ENCODE measurements at places on chromosomes 2 and 18. TPM values are rescaled to one million over a fixed set of nuclear protein-coding genes. Genes with fewer than 3 reads are reported as not detected.

DNA sequence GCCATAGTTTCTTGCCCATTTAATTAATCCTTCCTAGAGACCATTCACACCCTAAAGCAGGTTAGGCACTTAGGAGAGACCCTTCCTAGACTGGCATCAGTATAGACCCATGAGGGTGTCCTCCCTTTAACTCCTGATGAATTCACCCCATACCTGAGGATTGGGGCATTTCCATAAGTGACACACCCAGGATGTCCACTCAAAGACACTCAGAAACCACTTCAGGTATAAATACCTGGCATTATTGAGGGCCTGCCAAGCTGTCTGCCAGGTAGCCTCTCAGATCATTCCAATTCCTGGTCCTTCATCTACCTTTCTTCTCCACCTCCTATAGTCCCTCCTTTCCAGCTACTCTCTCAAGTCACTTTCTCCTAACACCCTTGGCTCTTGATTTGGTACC lies 57.5 kb upstream of the SLC14A2 start:
- no peak for DNase-seq

GRCh38 chr18:26462355-26462754 lies 86.0 kb downstream of the KCTD1 start:
- no peak for DNase-seq

GRCh38 chr2:140641163-140641562 lies 1489.7 kb downstream of the LRP1B start:
- no peak for DNase-seq

- no peak for DNase-seq
Measured at GRCh38 chr2:229249536-229249935, 21.6 kb downstream of the PID1 start.

GRCh38 chr2:241555711-241556110 lies 2.8 kb upstream of the BOK start:
- DNase-seq, result no peak

Gene PRSS56
- not detected for polyA plus RNA-seq

DNA sequence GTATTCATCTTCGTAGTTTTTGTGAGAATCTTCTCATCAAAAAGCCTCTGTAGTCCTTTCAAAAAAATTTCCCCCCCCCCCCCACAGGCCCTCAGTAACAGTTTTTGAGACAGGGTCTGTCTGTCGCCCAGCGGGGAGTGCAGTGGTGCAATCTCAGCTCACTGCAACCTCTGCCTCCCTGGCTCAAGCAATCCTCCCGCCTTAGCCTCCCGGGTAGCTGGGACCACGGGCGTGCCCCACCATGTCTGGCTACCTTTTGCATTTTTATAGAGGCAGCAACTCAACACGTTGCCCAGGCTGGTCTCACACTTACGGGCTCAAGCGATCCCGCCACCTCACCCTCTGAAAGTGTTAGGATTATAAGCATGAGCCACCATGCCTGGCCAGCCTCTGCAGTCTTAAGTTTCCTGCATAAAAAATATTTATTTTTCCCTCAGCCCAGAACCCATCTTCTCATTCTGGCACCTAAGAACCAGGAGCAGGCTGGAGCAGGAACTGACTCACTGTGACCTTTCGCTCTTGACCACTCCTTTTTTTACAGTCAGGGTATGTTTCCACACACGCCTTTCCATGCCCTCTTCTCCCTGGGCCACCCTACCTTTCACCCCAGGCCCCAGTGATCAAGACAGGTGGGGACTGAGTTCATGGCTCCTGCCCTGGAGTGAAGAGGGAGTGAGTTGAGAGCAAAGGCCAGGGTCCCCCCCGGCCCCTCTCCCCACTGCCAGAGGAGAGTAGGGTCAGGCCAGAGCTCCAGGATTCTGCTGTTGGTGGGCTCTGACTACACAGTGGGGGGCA lies 32.5 kb upstream of the NT5DC4 start:
- no peak for DNase-seq

GRCh38 chr2:152062125-152063091 lies 36.4 kb downstream of the CACNB4 start:
- DNase-seq, result no peak

Gene STK36
- polyA plus RNA-seq, result 115 TPM

Gene TXNDC2
- not detected for polyA plus RNA-seq

DNA sequence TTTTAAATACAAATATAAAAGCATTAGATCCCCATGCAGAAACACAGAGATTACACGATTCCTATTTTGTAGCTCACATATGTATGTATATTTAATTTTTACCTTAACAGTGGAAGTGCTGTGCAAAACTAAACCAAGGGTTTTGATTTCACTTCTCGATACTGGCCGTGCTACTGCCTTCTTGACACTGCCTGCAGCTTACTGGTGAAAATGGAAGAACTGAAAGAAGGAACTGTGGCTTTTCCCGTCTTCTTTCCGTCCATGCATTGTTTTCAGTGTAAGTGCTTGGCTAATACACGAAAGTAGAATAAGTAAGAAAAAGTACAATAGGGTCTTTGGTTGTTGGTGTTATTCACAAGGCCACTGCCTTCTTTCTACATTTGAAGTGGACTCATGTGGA lies 129.5 kb downstream of the NDUFA10 start:
- DNase-seq, result no peak

GRCh38 chr2:132623096-132623839 lies 46.7 kb downstream of the LYPD1 start:
- no peak for DNase-seq

Gene PRKCE
- polyA plus RNA-seq, result 8.7 TPM

DNA sequence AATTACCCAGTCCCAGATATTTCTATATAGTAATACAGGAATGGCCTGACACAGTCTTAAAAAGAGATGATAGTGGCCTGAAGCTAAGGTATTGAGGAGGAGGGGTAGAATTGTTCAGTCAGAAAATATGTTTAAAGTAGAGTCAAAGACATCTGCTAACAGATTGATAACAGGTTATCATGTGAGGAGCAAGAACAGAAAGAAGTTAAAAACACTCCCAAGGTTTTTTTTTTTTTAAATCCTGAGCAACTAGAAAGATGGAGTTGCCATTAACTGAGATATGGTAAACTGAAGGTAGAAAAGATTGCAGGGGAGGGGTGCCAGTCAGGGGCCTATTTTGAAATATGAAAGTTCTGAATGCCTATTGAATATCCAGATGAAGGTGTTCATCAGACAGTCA lies 43.1 kb downstream of the SP3 start:
- DNase-seq, result no peak

- DNase-seq, result no peak
Measured at GRCh38 chr2:101305492-101306078, 2.9 kb downstream of the RNF149 start.

DNA sequence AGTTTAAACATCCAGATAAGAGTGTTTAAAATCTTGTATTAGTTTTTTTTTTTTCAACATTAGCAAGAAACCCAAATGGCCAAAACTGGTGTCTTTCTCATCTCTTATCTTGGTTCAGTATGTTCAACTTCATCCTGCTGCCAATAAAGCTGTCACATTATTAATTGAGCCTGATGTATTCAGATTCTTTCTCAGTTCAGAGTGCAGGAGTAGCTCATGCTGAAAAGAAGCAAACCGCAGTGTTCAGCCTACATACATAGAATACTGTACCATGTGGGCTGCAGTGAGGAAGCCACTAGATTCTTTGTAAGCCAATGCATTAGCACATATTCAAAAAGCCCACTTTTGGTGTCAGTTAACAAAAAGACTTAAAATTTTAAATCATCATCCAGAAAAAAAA lies 76.2 kb downstream of the C18orf54 start:
- DNase-seq, result no peak

DNA sequence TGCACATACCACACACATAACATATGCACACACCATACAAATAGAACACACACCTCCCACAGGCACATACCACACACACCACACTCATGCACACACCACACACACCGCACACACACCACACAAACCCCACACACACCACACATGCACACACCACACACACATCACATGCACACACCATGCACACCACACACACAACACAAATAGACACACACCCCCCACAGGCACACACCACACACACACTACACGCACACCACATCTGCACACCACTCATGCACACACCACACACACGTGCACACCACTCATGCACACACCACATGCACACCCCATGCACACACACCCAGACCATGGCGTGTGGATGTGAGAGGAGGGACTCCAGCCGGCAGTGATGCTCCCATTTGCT lies 161.7 kb upstream of the TPO start:
- DNase-seq, result no peak

GRCh38 chr2:77737236-77737635 lies 215.1 kb upstream of the LRRTM4 start:
- no peak for DNase-seq

Gene SUMO1
- polyA plus RNA-seq, result 207 TPM

DNA sequence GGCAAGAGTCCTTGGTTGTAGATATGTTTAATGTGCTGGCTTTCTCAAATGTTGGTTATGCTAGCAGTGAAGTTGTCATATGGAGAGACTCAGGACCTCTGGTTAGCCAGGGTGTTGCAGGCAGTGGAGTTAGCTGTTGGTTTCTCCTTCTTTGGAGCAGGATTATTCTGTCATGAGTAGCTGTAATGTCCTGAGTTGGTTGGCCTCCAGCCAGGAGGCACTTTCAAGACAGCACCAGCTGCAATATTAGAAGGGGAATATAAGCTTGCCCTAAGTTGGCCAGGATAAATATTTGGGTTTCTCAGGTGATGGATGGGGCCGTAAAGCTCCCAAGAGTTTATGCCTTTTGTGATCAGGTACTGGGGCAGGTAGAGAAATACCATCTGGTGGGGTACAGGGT lies 65.5 kb downstream of the MSTN start:
- no peak for DNase-seq

DNA sequence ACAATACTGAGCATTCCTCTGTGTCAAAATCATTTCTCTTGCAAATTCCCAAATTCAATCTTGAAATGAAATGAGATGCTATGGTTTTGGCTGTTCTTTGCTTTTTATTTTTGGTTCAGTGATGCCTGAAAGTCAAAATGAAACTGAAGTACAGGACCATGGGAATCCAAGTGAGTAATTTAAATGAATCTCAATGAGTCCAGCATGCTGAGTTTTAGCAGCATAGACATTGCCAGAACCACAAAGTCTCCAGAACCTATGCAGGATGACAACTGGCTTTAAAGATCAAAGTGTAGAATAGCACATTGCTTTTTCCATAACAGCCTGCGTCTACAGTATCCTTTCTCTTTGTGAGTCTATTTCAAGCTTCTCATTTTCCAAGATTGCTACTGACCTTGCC lies 1050.7 kb upstream of the PIK3C3 start:
- DNase-seq, result no peak

Gene TRIM43
- polyA plus RNA-seq, result 0.62 TPM

- DNase-seq, result no peak
Measured at GRCh38 chr2:49288113-49288705, 133.9 kb upstream of the FSHR start.

DNA sequence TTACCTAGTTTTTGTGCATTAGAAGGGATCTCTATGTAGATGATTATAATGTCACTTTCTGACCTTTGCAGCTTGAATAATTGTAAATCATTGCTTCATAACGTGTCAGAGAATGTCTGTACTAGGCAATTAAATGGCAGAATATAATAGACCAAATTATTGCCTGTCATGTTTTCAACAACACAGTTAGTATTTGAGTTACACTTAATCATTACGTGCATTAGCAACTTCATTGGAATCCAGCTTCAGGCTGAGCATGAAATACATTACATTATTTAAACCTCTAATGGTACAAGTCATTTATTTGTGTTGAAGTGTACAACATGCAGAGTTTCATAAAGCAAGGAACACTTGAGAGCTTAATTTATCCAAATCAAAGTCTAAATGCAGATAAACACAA lies 48.0 kb downstream of the ZNF407 start:
- no peak for DNase-seq

DNA sequence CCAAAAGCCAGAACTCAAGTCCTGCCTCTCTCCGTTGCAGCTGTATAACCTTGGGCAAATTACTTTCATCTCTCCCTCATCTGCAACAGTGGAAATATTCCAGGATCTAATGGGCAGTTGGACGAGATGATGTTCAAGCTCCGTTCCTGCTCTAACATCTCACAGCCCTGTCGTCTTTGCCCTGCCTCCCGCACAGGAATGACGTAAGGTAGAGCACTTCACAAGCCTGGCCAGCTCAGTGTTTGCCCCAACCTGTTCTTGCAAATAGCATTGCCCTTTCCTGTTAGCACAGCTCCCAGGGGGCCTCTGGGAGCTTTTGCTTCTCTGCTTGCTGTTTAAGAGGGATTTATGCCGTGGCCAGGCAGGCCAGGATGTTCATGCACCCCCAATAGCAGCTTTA lies 107.9 kb downstream of the KLHL29 start:
- no peak for DNase-seq

Gene LINC00305
- 3.6 TPM for polyA plus RNA-seq

- DNase-seq, result no peak
Measured at GRCh38 chr2:56209701-56210100, 25.9 kb downstream of the CCDC85A start.

Gene LDLRAD4
- 9.7 TPM for polyA plus RNA-seq

DNA sequence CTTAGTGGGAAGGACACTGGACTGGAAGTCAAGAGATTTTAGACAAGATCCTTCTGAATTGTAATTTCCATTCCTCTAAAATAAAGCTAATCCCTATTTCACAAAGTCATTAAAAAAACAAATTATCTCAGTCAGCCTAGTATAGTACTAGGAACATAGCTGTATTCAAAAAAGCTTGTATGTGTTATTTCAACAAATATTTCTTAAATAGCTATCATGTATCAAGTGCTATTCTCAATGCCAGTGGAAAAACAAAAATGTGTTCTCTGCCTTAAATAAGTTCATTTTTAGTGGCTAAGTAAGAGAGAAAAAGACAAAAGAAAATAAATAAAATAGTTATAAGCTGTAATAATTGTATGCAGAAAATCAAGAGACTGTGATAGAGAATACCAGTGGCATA lies 541.8 kb upstream of the CDH2 start:
- DNase-seq, result no peak

- DNase-seq, result no peak
Measured at GRCh38 chr18:27184115-27185024, 738 bp downstream of the CHST9 start.

Gene UCN
- 0.65 TPM for polyA plus RNA-seq

GRCh38 chr18:1052301-1052700 lies 147.6 kb downstream of the ADCYAP1 start:
- DNase-seq, result no peak

DNA sequence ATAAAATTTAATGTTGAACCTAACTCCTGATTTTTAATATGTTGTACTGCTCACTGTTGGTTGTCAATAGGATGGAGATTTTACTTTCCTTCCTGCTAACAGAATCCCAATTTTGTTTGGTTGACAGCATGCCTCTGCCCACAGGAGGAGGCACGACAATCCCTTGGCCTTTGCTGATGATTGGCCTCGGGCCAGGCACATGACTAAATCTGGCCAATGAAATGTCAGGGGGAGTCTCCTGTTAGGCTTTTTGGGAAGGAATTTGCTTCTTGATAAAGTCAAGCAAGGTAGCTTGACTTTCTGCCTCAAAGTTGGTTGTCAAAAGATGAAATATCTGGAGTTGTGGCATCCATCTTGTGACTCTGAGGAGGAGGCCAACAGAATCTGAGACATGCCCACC lies 6.8 kb upstream of the TGFA start:
- no peak for DNase-seq

DNA sequence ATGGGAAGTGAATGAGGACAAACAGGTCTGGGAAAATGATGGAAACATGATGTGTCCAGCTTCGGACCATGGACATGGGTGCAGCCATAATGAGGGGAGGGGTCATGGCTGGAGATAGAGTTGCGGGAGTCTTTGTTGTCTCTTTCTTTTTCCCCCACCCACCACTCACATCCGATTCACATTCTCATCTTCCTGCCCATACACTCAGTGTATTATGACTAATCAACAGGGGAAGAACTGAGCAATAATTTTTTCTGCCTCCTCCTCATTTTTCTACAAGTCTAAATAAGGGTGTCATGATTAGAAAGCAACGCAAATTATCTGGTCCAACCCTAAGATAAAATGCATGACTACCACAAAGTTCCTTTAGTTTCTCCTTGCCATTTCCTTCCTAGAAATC lies 5.7 kb upstream of the SERPINB2 start:
- no peak for DNase-seq

Gene RGPD5
- 22.1 TPM for polyA plus RNA-seq

Gene DSG1
- polyA plus RNA-seq, result 0.05 TPM
